ENCODE measurements at places on chromosomes 2 and 18. TPM values are rescaled to one million over a fixed set of nuclear protein-coding genes. Genes with fewer than 3 reads are reported as not detected.

DNA sequence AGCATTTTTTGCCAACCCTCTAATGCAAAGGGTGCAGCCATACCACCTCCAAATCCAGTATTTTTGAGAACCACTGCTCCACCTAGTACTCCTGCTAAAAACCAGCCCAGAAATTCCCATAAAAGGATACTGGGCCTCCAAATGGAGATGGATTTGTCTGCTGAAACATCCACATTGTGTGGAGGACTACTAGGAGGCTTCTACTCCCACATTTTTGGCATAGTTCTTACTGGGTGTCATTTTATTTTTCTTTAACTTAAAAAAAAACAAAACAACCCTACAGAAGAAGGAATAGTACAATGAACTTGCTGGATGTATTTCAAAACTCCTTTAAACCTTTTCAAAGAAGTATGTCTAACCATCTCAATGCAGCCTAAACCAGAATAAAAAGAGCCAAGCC is 219.2 kb downstream of the SRBD1 start:
- no peak for DNase-seq

- peak; percentile 73 for DNase-seq
Measured at GRCh38 chr18:9720327-9720726, 12.2 kb downstream of the RAB31 start.

GRCh38 chr2:118246726-118247125 is 158.5 kb downstream of the INSIG2 start:
- no peak for DNase-seq

GRCh38 chr2:155310589-155310988 is 612.1 kb downstream of the KCNJ3 start:
- DNase-seq, result no peak

- DNase-seq, result no peak
Measured at GRCh38 chr2:173658946-173659371, 304.3 kb downstream of the CDCA7 start.

- DNase-seq, result no peak
Measured at GRCh38 chr2:188527141-188527540, 235.5 kb downstream of the GULP1 start.

DNA sequence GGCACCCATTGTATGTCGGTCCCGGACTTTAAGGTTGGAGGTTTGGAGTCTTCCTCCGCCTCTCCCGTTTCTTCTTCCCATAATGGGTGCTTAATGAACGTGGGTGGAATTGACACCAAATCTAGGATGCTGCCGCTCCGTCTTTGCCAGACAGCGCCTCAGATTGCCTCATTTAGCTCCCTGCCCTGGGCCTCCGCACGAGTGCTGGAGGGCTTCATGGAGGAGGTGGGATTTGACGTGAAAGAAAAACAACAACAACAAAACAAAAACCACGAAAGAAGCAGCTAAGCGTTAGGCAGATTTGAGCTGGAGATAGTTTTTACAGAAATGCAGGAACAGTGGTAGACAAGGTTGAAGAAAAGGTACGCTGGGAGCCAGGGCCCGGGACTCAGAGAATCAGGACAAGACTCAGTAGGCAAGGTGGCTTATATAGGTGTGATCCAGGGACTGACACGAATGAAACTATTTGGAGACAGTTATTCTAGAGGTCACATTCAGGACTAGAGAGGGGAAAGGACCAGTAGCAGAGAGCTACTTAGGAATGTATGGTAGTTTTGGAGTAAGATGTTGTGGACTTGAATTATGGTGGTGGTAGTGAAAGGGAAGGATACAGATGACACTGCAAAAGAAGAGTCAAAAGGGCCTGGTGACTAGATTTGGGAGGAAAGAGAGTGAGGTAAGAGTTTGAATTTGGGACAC is 605 bp downstream of the ZNF2 start:
- no peak for DNase-seq

- no peak for DNase-seq
Measured at GRCh38 chr18:22412176-22412911, 5.4 kb downstream of the CTAGE1 start.

GRCh38 chr2:105125920-105126319 is 88.1 kb downstream of the MRPS9 start:
- no peak for DNase-seq

DLX1 gene
- total RNA-seq, result 0.19 TPM

CTLA4 gene
- total RNA-seq, result 0.64 TPM

TMEM163 gene
- 1.9 TPM for total RNA-seq

MEIS1 gene
- 31.7 TPM for total RNA-seq

Measured in mesenteric fat pad (tissue), 1 donor.